Fibroblast of skin of scalp (primary cell): ENCODE measurements at places on chromosomes 13 and 19.

DNA sequence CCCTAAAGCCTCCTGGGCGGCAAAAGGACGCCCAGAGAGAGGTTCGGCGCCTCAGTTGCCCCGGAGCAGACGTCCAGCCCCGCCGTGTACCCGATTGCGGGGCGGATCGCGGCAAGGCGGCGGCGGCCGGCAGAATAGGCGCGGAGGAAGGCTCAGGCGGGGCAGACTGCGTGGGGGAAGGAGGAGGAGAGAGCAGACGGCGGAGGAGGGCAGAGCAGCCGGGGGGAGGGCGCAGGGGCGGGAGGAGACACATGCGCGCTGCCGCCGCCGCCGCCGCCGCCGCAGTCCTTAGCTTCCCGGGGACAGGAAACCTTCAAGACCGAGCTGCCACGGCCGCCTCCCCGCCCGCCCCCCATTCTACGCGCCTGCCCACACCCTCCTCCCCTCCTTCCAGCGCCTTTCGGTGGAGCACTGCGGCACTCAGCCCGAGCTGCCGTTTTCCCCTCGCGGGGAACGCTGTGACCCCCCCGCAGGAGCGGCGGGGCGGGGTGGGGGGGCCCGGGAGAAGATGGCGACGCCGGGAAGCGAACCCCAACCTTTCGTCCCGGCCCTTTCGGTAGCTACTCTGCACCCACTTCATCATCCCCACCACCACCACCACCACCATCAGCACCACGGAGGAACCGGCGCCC, at the start of gene LRCH1:
Gene LRCH1 (plus strand): TSS at position 282 of the 632 bp plus-strand sequence. CDS start 227 bp downstream, at position 509.
- peak; percentile 95 for DNase-seq

DNA sequence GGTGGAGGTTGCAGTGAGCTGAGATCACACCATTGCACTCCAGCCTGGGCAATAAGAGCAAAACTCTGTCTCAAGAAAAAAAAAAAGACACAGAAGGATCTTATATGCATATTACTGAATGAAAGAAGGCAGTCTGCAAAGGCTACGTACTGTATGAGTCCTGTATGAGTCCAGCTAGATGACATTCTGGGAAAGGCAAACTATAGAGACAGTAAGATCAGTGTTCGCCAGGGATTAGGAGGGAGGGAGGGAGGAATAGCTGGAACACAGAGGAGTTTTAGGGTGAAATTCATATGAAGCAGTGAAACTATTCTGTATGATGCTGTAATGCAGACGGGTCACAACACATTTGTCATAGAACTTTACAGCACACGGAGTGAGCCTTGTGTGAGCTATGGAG, 165.9 kb upstream of the RNF113B start:
- DNase-seq, result no peak

DNA sequence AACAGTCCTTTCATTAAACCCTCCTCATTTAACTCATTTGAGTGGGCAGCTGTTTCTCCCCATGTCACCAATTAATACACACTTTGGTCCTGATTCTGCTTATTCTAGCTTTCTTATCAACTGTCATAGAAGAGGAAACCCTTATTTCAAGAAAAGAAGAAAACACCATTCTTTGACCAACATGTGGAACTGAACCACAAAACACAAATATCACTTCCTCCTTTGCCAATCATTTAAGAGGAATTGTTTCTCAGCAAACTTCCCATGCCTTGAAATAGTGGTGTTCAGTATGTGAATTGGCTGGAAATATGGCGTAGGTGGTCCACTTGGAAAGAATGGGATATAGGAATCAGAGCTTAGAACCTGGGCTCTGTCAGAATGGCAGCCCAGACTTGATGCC, 20.4 kb downstream of the MBD3L2B start:
- no peak for DNase-seq

- peak; percentile 68 for DNase-seq
Observed at GRCh38 chr19:48836089-48837017, at the start of gene HSD17B14. TSS of gene HSD17B14 (minus strand) at chr19:48836491. CDS start at chr19:48836411, 80 bp downstream.

DNA sequence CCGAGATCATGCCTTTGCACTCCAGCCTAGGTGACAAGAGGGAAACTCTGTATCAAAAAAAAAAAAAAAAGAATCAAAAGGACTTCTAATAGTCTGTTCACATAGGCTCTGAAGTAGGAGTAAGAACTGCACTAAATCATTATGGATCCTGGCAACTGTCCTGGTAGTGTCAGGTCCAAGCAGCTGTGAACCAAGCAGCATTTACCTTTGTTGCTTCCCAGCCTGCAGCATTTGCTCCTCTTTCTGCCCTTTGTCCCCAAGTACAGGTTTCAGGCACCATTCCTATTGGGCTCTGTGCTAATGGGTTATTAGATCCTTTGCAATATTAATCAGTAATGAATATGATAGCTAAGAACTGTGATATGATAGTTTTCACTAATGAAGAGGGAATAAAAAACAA, 77.4 kb upstream of the NBEA start:
- no peak for DNase-seq

DNA sequence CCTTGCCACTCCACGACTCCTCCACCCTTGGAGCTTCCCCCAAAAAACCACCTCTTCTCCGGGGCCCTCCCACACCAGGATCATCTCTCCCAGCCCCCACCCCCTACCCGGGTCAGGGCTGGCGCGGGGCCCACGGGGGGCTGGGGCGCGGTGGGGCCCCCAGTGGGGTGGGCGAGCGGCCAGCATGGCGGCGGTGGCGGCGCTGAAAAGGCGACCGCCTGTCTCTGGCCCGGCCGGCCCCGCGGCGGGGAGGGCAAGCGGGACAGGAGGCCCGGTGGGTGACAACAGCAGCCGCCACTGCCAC, 850 bp downstream of the DYRK1B start:
- DNase-seq, result no peak

DNA sequence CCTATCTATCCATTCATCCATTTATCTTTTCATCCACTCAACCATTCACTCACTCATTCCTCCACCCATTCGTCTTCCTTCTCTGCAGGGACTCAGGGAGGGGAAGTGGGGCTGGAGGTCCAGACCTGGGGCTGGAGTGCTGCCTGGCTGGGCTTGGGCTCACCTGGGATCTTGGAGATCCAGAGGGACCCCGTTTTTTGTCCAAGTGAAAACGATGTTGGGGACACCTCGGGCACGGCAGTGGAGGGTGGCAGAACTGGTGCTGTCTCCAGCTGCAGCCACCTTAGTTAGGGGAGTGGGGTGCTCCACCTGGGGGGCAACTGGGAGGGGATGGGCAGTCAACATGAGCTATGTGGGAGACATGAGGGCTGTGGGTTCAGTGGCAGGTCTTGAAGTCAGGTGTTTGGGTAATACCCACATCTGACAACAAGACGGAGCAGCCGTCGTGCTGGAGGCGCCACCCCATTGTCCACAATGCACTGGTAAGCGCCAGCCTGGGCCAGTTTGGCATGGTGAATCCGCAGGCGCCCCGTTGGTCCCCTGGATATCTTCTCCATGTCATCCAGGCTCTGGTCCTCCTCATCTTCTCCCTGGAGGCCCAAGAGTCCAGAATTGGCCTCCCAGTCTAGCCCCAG, 10.2 kb downstream of the NPHS1 start:
- no peak for DNase-seq

- DNase-seq, result no peak
Observed at GRCh38 chr13:111230385-111230930, 90.0 kb upstream of the TEX29 start.

DNA sequence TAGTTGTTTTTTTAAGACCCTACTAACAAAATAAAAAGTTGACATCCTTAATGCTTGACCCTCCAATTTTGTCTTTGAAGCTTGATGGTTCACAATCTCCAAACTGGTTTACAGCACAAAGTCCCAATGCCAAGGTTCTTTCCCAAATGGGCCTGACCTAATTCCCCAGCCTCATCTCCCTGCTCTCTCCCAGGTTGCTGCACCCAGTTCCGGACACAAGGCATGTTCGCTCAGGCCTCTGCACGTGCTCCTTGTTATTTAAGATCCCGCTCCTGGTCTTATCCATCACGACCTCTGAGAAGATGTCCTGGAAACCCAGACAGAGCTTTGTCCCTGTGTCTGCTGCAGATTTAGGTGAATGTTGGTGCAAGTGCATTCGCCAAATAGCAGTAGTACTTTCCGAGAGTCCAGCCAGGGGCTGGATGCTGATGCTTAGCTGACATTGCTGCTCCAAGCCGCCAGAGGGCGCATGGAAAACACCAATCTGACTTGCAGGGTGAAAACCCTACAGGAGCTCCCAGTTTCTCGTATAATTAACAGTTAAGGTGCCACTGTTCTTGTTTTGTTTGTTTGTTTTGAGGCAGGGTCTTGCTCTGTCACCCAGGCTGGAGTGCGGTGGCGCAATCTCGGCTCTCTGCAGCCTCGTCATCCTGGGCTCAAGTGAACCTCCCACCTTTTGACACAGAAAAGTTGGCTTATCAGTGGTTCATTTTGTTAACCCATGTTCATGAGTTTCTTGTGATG, 18.5 kb downstream of the LYPD3 start:
- peak; percentile 69 for DNase-seq

DNA sequence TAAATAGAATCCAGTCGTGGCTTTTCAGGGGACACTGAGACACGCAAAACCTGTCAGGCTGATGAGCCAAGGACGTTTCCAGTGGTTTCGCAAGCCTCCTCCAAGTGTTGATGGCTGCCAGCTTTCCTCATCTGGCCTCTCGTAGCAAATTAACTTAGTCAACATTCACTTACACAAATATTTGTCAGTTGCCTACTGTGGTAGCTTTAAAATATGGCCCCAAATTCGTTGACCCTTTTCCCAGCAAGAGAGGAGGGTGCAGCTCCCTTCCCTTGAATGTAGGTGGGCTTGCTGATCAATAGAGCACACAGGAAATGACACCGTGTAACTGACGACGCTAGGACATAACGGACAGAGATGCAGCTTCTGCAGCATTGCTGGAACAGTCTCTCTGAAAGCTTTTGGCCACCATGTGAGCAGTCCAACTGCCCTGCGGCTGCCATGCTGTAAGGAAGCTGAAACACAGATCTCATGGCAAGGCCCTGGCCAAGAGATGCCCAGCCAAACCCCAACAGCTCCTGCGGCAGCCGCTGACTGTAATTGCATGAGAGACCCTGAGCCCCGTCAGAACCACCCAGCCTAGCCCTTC, 5.5 kb upstream of the RANBP3 start:
- DNase-seq, result no peak

GRCh38 chr13:51625555-51626345, 41.5 kb downstream of the WDFY2 start:
- DNase-seq, result no peak

DNA sequence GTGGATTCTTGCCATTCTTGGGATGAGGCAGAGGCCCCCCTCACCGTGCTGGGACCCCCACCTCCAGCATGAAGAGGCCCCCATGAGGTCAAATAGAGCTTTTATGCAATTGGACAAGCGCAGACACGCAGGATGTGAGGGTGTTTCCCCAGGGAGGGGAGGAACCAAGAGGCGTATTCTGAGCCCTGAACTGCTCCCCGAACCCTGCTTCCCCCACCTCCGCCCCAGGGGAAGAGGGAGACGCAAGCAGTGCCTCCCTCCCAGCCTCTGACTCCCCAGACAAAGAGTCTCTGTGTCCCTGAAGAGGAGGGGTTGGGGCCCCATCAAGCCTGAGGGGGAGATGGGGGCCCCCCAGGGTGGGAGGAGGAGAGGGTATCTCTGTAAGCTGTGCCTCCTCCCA, 1.3 kb upstream of the RDH8 start:
- DNase-seq, result no peak

GRCh38 chr13:109913936-109914510, 127.6 kb upstream of the IRS2 start:
- no peak for DNase-seq

- DNase-seq, result no peak
Observed at GRCh38 chr13:98685146-98685545, 67.3 kb downstream of the SLC15A1 start.

- no peak for DNase-seq
Observed at GRCh38 chr19:3142781-3143337, 7.0 kb downstream of the GNA15 start.

DNA sequence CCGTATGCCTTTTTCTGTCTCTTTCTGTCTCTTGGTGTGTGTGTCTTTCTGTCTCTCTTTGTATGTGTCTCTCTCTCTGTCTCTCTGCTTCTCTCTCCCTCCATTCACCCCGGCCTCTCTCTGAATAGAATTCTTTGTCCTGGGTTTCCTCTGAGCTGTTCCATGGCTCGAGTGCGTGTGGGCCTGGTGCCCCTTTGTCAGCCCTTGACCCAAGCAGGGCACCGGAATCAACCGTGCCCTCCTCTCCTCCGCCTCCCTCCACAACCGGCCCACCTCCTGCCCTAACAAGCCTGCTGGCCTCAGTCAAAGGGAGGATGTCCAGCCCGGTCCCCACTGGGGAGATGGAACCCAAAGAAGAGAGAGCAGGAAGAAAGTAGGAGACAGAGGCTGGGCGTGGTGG, 3.2 kb downstream of the AXL start:
- no peak for DNase-seq

GRCh38 chr19:9808855-9809824, 9.7 kb downstream of the FBXL12 start:
- DNase-seq, result no peak

DNA sequence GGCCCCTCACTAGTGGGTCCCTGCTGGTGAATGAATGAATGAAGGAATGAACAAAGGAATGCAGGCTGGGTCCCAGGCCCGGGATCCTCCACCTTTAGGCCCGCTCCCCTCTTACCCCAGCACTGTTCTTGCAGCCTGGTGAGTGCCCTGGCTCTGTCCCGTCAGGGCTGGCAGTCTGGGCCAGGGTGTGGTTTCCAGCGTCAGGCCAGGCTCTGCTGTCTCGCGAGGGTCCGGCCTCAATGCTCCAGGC, 317 bp downstream of the LYL1 start:
- no peak for DNase-seq

- no peak for DNase-seq
Observed at GRCh38 chr19:51610576-51610975, 19.6 kb downstream of the SIGLEC5 start.

DNA sequence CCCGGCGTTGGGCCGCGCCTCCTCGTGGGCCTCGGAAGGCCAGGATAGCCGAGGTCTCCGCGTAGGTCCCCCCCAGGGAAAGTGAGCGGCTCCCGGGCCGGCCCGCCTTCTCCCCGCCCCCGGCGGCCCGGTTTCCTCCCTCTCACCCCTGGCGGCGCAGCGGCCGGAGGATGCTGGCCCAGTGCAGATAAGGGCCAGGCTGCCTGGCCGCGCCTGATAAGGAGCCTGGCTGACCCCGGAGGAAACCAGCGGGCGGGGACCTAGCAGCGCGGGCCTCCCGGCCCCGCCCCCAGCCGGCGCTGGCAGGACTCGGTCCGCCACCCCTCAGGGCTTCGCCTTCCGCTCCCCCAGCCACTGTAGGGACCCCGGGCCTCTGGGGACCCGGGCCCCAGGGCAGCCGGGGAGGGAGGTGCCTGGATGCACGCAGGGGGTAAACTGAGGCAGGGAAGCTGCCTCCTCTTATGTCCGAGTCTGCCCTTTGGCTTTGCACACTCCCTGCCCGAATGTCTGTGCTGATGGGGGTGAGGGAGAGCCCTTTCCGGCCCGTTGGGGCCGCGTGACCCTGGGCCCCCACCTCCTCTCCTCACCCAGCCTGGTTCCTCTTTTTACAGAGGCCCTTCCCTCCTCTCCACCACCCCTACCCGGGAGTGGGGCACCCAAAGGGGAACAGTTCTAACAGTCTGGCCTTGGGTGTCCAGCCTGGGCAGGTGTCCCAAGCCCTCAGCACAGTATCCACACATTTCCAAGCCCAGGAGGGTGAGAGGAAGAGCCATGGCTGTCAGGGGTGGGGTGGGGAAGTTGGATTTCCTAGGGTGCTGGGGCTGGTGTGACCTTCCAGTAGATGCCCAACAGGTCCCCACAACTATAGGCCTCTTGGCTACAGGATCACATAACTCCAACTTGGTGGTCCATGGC, at the start of gene LYL1:
Gene LYL1 (minus strand): TSS at position 193 of the 915 bp plus-strand sequence. CDS start 1,687 bp downstream, outside the sequence.
- DNase-seq, result no peak

- DNase-seq, result peak; percentile 21
Observed at GRCh38 chr13:113238536-113238935, 29.1 kb downstream of the CUL4A start.
